ENCODE measurements at places on chromosomes 2 and 18. TPM values are rescaled to one million over a fixed set of nuclear protein-coding genes. Genes with fewer than 3 reads are reported as not detected.

Gene LOXHD1
- total RNA-seq: not detected

Gene TMEM17
- total RNA-seq: 5.0 TPM

Gene LHCGR
- not detected for total RNA-seq

Gene EPHA4
- 1.1 TPM for total RNA-seq

Gene ZNF521
- not detected for total RNA-seq

Gene TMEFF2
- total RNA-seq: 0.40 TPM

Data from A549 treated with Hydrocortisone at 1 μM for 4 hours (cell line).